NT2/D1 (cell line): ENCODE measurements at places on chromosomes 5 and 9.

DNA sequence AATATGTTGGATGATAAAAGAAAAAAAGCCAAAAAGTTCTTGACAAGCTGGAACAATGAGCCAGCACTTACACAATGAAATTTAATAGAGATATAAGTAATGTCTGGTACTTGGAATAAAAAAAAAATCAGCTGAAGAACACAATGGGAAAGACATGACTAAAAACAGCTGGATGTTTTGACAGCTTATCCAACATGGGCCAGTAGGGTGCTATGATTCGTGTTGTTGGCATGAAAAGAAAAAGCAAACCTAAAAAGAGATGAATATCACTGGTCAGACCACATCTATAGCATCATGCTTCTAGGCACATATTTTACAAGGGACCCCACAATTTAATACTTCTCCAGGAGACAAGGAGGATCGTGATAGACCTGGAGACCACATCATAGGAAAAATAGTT is 175.3 kb downstream of the ARL15 start:
- DNase-seq = no peak

- DNase-seq = no peak
These were observed 52.4 kb upstream of the COX7C start for GRCh38 chr5:86565197-86565789.

GRCh38 chr5:133222521-133222920 is 170.7 kb downstream of the HSPA4 start:
- DNase-seq = no peak

DNA sequence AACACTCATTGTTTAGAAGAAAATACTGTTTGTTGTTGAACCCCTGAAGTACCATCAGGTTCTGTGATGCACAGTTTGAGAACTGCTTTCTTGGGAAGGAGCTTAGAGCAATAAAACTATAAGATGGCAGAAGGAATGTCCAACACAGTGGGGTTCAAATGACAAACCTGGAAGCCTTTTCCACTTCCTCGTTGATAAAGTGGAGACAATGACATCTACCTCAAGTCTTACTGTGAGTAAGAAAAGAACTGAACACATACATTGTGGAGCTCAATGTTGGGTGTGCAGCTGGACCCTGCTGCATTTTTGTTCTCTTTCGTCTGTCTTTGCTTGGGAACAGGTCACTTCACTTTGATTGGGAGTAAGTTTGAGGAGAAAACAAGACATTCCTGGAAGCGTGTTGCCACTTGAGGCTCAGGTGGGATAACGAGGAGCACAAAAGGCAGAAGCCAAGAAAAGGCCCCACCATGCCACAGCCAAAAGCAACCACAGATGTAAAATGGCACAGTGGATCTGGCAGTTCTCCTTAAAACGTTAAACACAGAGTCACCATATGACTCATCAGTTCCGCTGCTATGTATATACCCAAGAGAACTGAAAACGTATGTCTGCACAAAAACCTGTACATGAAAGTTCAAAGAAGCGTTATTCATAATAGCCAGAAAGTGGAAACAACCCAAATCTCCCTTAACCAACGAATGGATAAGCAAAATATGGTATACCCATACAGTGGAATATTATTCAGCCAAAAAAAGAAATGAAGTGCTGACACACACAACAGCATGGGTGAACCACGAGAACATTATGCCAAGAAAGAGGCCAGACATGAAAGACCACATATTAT is 42.9 kb upstream of the SUB1 start:
- DNase-seq = no peak
